ENCODE measurements at places on chromosomes 4 and X.

GRCh38 chr4:117474987-117475386 lies 389.6 kb upstream of the TRAM1L1 start:
- DNase-seq: no peak

GRCh38 chr4:81758574-81759264 lies 287.0 kb upstream of the RASGEF1B start:
- DNase-seq: no peak

DNA sequence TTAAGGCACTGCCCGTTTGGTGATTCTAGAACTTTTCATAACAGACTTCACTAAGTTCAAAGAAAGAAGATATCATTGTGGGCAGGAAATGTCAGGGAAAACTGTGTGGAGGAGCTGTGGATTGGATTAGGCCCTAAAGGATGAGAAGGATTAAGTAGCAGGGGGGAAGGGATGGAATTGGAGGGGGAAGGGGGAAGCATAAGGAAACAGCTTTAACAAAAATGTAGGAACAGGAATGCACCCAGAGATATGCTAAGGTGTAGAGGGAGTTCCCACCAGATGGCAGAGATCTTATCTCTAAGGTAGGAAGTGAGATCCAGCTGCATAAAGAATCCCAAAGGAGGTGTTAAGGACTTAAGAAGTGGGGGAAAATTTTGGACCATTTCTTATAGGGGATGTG lies 114.5 kb downstream of the LARP7 start:
- DNase-seq: no peak

- no peak for DNase-seq
Observed at GRCh38 chr4:186095406-186095805, 9.1 kb upstream of the FAM149A start.

DNA sequence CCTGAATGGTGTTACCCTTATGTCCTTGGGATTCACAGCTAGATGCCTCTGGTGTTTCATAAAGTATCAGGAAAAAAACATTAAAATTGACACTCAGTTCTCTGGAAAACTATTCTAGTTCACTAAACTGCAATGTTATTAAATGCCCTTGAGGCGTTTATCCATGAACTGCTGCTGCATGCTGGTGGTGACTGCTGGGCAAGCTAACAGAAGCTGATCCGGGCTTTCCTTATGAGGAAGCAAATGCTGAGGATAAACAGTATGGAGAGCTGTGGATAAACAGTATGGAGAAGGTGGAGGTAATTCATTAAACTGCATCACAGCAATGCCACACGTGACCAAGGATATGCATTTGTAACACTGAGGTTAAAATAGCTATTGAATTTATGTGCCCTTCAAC lies 227.0 kb downstream of the NR3C2 start:
- no peak for DNase-seq

DNA sequence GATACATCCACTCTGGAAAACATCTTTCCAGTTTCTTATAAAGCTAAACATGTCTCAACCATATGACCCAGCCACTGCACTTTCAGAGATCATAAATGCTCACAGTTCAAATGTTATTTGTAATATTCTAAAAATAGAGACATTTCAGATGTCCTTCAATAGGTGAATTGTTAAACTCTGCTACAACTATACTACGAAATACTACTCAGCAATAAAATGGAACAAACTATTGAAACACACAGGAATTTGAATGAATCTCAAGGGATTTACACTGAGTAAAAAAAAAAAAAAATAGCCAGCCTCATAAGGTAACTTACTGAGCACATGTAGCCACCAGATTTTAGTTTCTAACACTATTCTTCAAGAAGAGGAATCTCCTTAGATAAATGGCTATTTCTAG lies 253.9 kb downstream of the PCDH18 start:
- DNase-seq: no peak

DNA sequence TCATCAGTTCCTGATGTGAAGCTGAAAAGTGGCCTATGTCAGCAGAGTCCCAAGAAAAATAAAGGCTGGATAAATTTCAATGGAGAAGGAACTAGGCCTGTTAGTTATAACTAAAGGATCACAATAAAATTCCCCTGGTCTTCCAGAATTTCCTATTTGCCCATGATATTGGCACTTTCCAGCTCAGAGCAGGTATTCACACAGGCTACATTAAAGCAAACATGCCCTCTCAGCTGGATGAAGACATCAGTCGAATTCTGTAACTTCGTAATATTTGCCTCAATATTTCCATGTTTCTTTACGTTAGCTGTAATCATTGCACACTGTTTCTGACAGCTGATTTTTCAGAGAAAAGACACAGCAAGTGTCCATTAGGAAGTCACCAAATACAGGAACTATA lies 9.5 kb downstream of the HPGD start:
- no peak for DNase-seq

DNA sequence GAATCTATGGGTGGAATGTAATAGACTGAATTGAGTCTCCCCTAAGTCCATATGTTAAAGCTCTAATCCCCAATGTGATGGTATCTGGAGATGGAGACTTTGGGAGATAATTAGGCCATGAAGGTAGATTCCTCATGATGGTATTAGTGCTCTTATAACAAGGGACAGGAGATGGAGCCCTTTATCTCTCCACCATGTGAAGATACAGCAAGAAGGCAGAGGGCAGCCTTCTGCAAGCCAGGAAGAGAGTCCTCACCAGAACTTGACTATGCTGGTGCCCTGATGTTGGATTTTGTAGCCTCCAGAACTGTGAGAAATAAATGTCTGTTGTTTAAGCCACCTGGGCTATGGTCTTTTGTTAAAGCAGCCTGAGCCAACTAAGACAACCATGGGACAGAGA lies 76.4 kb upstream of the F8A3 start:
- DNase-seq: no peak

GRCh38 chr4:742742-743311 lies 37.2 kb downstream of the PCGF3 start:
- peak; percentile 82 for DNase-seq

GRCh38 chrX:46573892-46574773 lies 568 bp downstream of the CHST7 start:
- peak; percentile 83 for DNase-seq

DNA sequence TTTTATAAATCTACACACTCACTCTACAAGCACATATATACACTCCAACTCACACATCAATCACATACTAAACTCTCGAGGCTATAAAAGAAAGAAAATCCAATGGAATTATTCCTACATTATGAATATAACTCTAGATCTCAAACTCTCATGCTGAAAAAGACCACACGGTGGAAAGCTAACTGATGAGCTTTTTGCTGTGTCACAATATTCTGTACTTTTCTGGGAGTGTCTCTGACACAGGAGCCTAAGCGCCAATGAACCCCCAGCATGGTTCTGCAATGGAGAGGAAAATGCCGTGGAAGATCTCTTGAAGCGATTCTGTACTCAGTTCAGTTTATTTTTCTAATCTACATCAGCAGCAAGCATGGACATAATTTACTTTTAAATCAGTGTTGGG lies 124.2 kb upstream of the ETNPPL start:
- DNase-seq: no peak

DNA sequence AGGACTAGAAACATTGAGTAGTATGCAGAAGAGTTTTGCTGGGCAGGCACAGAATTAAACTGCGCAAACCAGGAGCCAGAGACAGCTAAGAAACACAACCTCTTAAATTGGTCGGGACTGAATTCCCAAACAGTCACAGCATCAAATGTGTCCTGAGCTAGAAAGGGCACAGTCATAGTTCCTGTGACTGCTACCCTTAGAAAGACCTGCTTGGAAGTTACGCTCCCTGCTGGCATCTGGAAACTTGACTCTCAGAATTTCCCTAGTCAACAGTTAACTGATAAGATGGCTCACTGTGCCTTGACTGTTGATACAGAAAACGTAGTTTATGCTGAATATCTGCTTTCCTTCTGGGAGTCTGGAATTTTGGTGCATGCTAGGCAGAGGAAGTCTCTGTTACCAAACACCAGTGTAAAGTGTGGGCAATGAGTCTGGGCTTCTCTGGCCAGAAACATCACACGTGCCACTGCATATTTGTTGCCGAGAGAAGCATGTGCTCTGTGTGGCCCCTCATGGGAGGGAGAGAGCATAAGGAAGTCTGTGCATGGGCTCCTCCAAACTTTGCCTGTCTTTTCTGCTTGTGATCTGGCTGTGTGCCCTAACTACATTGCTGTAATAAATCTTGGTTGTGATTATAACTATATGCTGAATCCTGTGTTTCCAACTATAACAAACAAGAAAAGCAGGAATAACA lies 11.6 kb upstream of the EOLA2 start:
- DNase-seq: no peak

DNA sequence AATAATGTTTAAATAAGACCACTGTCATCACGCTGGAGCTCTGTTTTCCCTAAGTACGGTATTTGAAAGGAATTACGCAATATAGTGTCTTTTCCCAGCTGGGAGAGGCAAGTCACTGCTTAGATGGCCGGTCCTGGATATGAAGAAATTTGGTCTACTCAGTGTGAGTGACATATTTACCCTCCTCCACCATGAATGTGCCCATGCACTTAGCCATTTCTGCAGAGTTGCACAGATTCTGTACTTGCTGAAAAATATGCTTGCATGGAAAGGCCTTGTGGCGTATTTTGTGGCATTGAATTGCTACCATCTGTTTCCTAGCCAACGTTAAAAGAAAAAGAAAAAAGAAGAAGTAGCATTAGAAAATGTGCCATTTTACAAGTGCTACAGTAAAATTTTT lies 73.1 kb downstream of the ADGRL3 start:
- DNase-seq: no peak

GRCh38 chr4:53847965-53848364 lies 216.4 kb downstream of the CHIC2 start:
- DNase-seq: no peak

DNA sequence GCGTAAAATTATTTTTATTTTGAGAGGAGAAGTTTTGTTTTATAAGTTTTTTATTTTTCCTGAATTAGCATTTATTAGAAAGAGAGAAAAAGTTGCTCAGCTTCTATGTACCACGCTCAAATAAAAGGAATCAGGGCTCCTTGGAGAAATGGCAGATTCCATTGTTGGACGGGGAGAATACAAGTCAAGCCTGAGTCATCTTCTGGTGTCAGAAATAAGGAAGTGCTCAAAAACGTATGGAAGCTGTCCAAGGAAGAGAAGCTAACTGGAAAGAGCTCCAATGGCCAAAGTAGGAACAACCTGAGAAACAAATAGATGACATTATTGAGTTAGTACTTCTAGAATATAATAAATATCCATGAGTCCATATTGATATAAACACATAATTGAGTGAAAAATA lies 89.3 kb upstream of the NEIL3 start:
- no peak for DNase-seq
